ENCODE measurements at places on chromosomes 3 and 15.
A peak's percentile ranks its signal among the peaks of the same experiment; 100 is the strongest.

DNA sequence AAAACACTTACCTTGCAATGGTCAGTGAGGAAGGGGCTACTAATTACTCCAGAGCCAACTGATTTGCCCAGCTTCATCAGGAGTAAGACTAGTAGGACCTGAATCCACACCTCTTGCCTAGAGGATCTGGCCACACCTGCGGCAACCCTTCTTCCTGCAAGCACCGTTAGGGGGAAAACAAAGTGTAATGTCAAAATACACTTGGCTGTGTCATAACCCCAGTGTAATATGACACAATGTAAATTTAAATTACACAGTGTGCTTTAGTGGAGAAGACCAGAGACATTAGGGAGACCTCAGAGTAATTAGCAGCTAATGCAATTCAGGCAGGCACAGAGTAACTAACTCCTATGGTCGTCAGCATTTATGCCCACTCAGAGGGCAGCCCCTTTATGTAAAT lies 308.5 kb upstream of the ARRDC4 start:
- DNase-seq: no peak

- no peak for DNase-seq
Measured at GRCh38 chr3:110773413-110773954, 298.1 kb upstream of the NECTIN3 start.

- no peak for DNase-seq
Measured at GRCh38 chr3:171563298-171563697, 103.1 kb upstream of the TNIK start.

GRCh38 chr3:48086705-48087104 lies 70.5 kb upstream of the MAP4 start:
- no peak for DNase-seq

GRCh38 chr15:70002897-70003296 lies 94.8 kb downstream of the TLE3 start:
- DNase-seq: no peak

DNA sequence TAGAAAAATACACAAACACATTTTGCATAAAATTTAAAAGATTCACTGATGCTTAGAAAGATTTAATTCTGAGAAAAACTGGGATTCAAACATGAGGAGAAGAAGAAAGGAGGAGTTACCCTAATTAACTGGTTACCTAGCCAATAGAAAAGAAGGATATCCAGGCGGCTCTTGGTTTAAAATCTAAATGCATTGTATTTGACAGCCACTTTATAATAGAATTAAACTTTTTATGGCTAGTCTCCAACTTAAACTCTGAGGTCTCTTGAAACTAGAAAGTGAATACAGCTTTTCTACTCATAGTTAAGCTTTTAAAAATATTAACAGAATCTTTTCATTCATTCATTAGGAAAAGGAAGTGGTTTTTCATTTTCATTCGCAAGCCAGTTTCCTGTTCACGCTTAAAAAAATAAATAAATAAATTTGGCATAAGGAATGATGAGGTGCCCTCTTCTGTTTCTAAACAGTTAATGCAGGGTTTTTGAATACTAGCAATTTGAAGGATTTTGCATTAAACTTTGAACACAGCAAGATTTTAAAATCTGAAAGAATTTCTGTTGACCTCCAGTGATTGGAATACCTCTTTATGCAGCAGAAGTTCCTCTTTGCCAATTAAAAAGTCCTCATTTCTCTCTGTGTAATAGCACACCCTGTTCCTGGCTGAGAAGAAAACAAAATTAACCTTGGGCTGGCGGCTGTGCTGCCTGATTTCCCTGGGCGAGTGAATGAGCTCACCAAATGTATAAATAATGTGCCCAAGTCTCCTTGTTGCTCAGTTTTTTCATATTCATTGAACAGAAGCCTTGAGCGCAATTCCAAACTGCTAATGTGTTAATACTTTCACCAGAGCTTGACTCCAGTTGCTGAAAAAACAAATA lies 105.1 kb downstream of the ZMAT3 start:
- DNase-seq: no peak

DNA sequence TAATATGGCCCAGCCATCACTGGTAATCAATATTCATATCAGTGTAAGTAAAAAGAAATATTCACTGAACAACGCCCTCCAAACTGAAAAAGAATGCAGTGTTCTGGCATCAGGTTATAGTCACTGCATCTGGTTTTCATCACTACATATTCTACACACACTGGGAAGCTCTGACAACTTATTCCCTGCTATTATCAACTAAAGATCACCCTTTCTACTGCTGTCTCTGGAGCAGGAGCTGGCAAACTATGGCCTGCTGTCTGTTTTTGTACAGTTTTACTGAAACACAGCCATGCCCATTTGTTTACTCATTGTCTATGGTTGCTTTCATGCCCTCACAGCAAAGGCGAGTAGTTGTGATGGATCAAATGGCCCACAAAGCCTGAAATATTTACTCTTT lies 35.3 kb downstream of the TUBGCP4 start:
- no peak for DNase-seq

DNA sequence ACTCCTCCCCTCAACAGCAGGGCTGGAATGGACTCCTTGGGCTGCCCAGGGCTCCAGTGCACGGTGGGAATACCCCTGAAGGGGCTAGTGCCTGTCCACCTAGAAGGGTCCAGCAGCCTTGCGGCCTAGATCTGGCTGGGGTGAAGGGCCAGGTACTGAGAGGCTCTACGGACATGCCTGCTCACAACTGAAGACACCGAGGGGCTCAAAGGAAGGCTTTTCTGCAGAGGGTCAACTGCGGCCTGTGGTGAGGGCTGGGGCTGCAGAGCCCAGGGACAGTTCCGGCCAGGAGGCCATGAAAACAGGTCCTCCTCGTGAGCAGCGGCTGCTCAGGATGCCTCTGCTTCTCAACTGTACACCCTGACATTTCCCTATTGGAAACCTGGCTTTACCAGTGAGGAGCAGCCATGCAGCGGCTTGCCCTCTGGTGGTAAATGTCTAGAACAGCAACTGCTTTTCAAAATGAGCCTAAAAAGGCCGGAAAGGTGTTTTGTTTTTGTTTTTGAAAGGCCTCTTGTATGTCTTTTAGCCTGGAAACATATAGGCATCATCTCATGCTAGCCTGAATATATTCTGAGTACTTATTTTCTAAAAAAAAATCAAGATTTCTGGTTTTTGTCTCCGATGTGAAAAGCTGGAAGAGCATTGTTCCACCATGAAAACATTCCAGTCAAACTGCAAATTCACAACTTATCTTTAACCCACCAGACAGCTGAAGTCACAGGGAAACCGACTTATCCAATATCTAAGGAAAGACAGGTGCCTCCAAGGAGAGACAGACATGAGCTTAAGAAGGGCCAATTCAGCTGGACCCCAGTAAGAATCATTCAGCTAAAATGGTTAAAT lies 163.4 kb downstream of the KLF13 start:
- DNase-seq: no peak

- no peak for DNase-seq
Measured at GRCh38 chr3:8450618-8451017, 51.0 kb upstream of the LMCD1 start.

DNA sequence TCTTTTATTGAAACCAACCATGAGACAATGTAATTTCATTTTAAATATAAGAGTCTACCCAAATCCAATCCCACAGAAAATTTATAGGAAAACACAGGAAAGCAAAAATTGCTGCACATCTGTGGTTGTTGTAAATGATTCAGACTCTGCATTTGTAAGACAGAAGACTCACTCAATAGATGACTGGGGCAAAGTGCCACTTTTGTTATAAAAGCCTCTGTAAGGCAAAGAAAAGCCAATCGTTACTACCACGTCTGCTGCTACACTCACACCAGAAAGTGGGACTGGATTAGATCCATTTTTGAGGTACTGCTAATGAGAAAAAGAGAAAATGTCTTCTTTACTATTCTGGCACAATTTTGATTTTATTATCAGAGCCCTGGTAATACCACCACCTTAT lies 74.9 kb downstream of the SEMA6D start:
- no peak for DNase-seq

GRCh38 chr3:171809861-171810628 lies at the start of gene PLD1:
Gene PLD1 (minus strand): TSS chr3:171810483. CDS start chr3:171738051, 72,432 bp downstream.
- DNase-seq: peak; percentile 21

DNA sequence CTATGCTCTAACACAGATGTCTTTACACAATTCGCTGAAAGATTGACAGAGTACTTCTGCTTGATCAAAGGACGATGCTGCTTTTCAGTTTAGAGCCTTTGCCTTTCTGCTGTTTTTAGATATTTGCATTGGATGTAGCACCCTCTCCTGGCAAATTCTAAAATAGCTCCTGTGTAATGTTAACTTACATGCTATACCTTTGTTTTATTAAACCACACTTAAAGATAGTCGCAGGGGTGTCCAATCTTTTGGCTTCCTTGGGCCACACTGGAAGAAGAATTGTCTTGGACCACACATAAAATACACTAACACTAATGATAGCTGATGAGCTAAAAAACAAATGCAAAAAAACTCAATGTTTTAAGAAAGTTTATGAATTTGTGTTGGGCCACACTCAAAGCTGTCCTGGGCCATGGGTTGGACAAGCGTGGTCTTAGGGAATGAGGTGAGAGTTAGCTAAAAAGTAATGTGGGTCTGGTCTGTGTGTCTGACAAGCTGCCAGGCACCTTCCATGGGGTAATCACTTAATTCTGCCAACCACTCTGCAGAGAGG lies 62.9 kb downstream of the ATG7 start:
- no peak for DNase-seq

DNA sequence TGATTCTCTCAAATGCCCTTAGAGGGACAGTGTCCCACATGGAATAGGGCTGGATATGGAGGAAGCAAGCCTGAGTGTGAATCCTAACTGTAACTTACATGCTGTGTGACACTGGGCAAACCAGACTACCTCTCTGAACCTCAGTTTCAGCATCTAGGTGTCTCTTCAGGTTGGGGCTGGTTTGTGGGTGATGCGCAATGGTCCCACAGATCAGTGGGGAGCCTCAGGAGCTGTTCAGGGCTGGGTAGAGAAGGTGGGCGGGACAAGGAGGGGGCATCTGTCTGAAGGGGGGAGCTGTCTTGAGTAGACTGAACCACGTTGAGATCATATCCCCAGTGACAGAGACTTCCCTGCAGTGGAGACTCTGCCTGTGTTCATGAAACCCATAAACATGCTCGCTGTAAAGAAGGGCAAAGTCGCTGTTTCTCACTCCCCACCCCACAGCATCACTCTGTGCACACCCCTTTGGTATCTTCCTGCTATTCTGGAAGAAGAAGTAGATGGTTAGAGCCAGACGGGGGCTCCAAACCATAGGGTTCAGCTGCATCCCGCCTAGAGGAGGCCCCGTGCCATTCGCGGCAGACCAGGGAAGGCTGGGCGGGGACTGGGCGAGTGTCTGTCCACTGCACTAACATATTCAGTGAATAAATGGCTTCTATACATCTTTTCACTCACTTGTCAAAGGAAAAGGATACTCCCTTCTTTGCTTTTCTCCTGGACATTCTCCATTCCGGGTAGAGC lies 28.4 kb downstream of the SRPRB start:
- no peak for DNase-seq

DNA sequence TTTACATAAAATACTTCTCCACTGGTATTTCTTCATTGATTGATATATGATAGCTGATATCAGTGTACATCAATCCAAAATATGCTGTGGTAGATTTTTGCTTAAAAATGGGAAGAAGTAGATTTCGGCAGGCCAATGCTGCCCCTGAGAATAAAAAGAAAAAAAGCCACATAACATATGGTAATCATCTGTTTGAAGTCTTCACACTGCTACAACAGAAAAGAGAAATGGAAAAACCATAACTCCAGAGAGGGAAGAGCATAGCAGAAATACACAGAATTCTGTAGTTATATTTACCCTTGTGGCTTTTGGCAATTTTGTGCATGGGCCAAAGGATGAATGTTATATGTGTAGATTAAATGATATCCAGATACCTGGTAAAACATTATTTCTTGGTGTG lies 143.1 kb upstream of the KCNMB2 start:
- DNase-seq: no peak

- DNase-seq: no peak
Measured at GRCh38 chr3:124811436-124811835, 75.7 kb downstream of the ITGB5 start.

DNA sequence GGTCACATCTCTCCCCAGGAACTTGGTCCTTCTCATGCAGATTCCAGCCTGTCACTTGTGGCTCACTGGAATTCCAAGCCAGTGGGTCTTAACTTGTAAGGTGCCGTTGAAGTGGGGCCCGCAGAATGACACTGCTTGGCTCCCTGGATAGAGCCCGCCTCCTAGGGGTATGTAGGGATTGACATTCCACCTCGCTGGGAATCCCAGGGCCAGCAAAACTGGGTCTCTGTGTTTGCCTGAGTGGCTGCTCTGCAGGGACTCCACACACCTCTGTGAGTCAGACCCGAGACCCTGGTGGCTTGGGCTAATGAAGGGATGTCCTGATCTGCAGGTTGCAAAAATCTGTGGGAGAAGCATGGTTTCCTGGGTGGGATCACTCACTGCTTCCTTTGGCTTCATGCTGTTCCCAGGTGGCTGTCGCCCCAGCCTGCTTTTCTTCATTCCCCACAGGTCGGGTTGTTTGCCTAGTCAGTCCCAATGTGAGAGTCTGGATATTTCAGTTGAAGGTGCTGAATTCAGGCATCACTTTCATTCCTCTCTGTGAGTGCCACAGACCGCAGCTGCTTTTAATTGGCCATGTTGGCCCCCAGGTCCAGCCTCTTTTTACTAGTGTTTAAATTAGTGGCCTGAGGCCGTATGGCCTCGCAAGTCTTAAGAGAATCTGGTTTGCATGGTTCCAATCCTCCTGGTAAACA lies 156.0 kb upstream of the TRIM42 start:
- no peak for DNase-seq

- no peak for DNase-seq
Measured at GRCh38 chr3:78025916-78026315, 986.0 kb downstream of the ROBO2 start.

- no peak for DNase-seq
Measured at GRCh38 chr15:49273734-49274318, 103.8 kb downstream of the GALK2 start.

- no peak for DNase-seq
Measured at GRCh38 chr15:61752001-61752400, 308.2 kb downstream of the VPS13C start.

- DNase-seq: no peak
Measured at GRCh38 chr15:73156431-73157191, 104.3 kb downstream of the NEO1 start.

- DNase-seq: no peak
Measured at GRCh38 chr3:149579838-149580542, 77.8 kb downstream of the WWTR1 start.

DNA sequence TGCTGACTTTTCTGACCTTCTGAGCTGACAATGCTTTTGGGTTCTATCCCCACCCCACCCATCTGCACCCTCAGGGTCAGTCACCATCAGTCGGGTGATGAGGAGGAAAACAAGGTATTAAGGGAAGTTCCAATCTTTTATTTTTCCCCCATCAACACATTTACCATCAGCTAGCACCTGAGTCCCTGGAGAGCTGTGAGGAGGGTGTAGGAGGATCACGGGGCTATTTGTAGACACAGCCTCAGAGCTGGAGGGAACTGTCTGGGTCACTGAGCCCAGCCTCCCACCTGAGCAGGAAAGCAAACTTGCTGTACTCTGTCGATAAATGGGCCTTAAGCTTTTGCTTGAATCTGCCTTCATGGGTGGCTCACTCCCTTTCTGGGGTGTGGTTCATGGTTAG lies 24.8 kb upstream of the ZFAND6 start:
- no peak for DNase-seq

All from stimulated activated CD8-positive, alpha-beta memory T cell treated with anti-CD3 and anti-CD28 coated beads, Interleukin-2, amount 100 ng/mL, for 1 hour (primary cell).